ENCODE measurements at places on chromosomes 11 and 22.

- no peak for DNase-seq
These were observed 4.8 kb upstream of the SLC3A2 start for GRCh38 chr11:62875698-62876478.

DNA sequence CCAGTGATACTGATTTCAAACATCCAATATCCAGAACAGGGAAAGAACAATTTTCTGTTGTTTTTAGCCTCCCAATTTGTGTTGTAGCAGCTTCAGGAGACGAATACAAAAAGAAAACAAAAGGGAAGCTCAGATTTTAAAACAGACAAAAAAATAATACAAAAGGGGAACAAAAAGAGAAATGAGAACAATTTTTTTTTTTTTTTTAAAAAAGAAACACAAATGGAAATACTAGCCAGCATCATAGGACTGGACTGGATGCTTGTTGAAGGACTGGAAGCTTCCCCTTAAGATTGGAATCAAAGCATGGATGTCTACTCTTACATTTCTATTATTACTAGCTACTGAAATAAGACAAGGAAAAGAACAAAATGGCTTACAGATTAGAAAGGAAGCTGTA, 46.5 kb upstream of the SORL1 start:
- no peak for DNase-seq

DNA sequence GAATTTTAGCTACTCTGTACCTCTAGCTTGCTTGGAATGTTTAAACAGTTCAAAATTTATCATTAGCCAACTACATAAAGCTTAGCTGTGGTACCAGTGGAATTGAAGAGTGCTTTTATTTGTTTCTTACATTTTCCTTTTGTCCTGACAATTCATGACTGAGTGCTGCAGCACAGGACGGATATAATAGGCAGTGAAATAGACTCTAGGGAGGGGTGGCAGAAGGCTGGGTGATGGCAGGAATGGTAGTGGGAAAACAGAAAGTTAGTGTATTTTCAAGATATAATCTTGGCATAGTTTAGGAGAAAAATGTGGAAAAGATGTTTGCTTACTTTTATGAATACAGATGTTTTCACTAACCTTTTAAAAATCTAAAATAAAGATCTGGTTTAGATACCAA, 31.1 kb upstream of the ARHGAP32 start:
- DNase-seq, result no peak

DNA sequence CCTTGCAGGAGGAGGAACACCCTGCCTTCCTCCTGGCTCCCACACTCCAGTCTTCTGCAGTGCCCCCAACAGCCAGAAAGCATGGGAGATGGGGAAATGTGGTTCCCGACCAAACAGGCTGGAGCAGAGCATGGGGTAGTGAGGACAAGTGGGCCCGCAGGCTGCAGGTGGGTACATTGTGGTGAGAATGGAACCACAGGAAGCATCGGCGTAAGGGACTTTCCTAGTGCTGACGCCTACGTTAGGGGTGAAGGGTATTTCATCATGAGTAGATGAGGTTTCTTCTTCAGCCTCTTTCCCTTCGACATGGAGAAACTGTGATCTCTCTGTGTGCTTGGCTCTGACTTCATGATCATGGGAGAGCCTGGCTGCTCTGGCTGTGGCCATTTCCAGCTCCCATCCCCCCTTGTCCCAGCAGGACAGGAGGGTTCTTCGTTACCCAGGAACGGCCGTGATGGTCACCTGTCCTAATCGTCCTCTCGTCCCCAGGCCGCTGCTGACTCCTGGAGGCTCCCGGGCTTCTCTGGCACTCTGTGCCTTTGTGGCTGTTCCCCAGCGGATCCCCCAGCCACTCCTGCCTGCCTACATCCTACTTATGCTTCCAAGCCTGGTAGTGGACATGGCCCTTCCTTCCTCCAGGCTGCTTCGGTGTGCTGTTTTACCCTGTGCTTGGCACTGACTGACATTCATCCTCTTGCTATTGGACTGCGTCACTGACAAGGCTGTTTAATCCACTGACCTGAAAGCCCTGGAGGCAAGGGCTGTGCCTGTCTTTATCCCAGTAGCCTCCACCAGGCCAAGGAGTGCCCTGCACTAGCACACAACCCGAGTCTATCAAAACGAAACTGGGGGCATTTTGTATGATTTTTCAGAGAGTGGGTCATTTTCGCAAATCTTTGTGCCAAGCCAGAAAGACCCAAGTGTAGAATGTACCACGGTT, 65.2 kb upstream of the CECR2 start:
- DNase-seq, result no peak

DNA sequence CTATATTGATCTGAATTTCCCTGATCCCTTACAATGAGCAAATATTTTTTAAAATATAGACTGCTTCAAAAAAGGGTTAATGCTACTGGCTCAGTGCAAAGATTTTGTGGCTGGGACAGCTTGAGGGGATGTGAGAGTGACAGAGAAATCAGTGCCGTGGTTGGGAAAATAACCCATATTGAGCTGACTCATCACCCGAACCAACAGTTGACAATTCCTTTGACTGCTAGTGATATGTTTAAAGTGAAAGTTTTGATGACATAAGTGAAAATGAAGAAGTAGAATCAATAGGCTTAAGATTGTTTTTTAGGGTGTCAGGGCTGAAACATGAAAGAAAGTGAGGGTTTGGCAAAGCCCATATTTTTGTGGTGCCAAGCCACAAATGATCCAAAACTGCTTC, 257.1 kb upstream of the TENM4 start:
- DNase-seq, result no peak

DNA sequence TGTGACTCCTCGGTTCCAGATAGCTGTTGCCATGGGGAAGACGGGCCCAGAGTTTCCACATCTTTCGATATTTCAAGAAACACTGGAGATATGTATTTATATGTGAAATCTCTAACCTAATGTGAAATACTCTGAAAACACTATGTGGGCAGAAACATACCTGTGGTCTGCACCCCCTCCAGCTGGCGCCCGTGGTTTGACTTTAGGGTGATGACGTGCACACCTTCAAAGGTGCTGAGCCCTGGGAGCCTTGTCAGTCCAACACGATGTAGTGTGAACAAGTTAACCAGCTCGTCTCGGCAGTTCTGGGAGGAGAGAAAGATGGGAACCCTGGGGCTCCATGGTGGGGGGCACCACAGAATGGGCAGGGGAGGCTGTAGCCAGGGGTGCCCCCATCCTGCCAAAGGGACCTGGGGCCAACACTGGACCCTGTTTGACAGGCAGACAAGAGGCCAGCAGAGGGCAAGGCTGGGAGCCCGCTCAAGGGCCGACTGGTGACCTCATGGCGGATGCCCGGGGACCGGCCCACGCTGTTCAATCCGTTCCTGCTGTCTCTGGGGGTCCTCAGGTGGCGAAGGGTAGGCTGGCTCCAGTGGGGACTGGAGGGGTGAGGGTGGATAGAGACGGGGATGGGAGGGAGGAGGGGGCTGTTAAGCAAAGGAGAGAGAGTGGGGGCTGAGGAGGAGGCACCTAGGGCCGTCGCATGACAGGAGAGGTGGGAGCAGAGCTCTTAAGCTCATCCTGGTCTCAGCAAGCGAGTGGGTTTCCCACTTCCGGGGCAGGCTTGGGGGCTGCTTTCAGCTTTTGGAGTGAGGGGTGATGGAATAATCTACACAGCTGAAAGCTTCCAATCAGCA, 43.8 kb downstream of the TRIOBP start:
- no peak for DNase-seq

- DNase-seq, result no peak
These were observed 89.8 kb downstream of the APIP start for GRCh38 chr11:34826384-34826726.

DNA sequence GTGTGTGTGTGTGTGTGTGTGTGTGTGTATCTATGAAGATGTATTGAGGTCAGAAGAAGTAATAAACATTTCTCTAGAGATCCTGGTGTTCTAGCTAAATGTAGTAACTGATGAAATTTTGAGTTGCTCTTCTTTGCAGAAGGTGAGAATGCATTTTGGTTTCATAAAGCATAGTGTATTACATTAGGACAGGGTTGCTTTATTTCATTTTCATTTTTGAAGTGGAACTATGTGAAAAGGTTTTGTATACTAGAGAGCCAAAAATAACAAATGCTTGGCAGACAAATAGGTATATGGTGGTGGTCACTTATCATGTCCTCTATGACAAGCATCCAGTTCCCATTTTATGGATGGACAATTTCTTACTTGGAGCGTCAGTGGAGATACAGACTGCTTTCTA, 99.0 kb downstream of the CASP12 start:
- no peak for DNase-seq

DNA sequence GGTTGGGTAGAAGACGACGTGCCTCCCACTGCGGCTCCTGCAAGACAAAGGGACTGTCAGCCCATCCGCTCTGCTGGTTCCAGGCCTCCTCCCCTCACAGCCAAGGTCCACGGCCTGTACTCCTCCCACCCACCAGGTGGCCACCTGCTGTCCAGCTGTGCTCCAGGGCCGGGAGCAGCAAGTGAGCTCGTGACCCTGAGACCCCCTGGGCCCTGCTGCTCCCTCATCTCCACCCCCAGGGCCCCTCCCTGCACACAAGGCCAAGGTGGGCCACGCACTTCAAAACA, 27.4 kb downstream of the TSPAN4 start:
- DNase-seq, result no peak

GRCh38 chr22:49344656-49345055, 483.0 kb downstream of the BRD1 start:
- no peak for DNase-seq

DNA sequence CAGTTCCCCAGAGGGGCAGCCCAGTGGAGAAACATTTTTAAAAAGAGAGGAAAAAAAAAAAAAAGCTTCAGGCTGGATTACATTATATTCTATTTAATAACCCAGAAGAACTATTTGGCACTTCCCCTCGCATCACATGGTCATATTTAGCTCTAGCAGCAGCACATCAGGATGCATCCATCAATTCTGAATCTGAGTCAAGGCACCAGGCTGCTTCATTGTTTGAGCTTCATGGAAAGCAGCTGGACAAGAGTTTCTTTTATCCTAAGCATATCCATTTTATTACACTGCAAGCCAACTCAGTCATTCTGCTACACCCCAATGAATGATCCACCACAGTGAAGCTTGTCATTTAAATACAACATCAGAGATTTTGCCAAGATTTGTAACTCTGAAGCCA, 10.0 kb downstream of the SPTY2D1 start:
- DNase-seq, result no peak

DNA sequence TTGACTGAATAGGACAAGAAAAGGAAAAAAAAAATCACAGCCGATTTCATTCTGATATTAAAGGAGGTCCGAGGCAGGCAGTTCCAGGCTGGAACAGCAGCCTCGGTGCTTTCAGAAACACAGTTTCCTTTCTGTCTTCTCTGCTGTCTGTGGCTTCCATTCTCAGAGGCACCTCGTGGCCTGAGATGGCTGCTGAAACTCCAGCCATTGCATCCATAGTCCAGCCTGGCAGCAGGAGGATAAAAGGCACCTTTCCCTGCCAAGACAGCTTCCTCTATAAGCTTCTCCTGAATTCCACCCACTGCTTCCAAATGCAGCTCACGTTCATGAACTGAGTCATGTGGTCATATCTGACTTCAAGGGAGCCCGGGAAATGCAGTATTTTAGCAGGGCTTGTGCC, 390.5 kb downstream of the TBC1D22A start:
- no peak for DNase-seq

DNA sequence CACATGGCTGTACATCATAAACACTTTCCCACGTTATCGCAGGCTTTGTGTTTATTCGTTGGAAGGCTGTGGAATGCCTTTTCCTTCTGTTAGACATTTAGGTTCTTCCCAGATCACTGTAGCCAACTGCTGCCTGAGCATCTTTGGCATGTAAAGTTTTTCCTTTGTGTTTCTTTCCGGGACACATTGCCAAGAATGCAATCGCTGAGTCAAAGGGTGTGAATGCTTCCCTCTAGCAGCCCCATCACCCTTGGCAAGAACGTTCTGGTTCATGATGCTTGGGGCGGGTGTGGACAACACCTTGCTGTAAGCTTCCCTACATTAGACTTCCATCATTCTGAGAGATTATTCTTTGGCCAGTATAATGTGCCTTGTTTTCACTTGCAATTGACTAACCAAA, 136.2 kb downstream of the OSBP2 start:
- no peak for DNase-seq

DNA sequence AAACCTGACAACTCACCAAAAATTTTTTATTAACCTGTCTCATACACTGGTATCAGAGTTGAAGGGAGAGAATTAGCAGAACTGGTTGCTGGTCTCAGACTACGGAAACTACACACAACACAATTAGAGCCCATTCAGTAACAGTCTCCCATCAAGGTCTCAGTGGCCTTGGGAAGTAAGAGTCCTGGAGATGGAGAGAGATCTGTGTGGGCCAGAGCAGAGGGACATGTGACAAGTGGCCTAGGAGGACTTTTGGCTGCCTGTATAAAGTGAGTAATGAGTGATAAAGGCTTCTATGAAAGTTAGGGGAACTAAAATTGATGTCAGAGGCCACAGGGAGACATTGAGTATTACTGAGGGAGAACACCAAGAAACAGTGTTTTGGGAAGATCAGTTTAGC, 58.9 kb downstream of the PARVA start:
- no peak for DNase-seq

DNA sequence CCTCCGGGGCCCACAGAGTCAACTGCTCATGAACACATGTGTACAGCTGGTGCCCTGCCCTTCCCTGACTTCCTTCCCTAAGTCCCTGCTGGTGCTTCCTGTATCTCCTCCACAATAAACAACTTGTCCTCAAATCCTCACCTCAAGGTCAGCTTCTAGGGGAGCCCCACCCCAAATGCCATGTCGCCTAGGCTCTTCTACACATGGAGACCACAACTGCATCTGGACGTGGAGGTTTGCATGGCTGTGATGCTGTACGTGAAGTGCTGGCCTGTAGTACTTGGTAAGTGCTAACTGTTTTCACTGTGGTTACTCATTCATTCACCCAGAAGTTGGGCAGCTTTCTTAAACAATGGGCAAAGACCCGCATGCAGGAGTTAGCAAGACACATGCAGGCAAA, 359.5 kb downstream of the SHANK2 start:
- no peak for DNase-seq

GRCh38 chr11:16012125-16012751, 344.1 kb downstream of the SOX6 start:
- no peak for DNase-seq

DNA sequence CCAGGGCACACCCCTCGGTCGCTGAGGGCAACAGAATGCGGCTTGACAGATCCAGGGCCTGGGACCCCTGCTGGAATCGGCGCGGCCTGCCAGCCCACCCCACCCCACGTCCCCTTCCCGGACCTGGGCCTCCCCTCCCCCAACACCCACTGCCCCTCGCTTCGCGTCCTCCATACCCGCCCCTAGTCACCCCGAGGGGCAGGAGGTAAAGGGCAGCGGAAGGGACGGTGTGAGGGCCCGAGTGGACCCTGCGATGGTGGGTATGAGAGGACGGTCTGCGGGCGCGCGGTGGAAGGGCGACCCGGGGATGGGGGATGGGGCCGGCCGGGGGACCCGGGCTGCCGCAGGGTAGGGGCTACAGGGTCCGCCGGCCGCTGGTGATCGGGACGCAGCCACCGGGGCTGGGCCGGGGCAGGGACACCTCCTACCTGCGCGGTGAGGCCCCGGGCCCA, 311 bp downstream of the APBB1 start:
- DNase-seq, result no peak

- no peak for DNase-seq
These were observed 144.6 kb downstream of the KIF18A start for GRCh38 chr11:27963370-27963769.

All from stimulated activated CD4-positive, alpha-beta T cell treated with anti-CD3 and anti-CD28 coated beads, Interleukin-1b, Interleukin-23, amount 100 ng/mL, for 24 hours (primary cell).